ENCODE measurements at places on chromosomes 4 and X.

GRCh38 chr4:188683571-188683970 lies 544.3 kb downstream of the TRIML1 start:
- DNase-seq: no peak

- no peak for DNase-seq
These were observed 55.6 kb upstream of the ADRA2C start for GRCh38 chr4:3710451-3711182.

- no peak for DNase-seq
These were observed 986.3 kb downstream of the STIM2 start for GRCh38 chr4:27846951-27847350.

DNA sequence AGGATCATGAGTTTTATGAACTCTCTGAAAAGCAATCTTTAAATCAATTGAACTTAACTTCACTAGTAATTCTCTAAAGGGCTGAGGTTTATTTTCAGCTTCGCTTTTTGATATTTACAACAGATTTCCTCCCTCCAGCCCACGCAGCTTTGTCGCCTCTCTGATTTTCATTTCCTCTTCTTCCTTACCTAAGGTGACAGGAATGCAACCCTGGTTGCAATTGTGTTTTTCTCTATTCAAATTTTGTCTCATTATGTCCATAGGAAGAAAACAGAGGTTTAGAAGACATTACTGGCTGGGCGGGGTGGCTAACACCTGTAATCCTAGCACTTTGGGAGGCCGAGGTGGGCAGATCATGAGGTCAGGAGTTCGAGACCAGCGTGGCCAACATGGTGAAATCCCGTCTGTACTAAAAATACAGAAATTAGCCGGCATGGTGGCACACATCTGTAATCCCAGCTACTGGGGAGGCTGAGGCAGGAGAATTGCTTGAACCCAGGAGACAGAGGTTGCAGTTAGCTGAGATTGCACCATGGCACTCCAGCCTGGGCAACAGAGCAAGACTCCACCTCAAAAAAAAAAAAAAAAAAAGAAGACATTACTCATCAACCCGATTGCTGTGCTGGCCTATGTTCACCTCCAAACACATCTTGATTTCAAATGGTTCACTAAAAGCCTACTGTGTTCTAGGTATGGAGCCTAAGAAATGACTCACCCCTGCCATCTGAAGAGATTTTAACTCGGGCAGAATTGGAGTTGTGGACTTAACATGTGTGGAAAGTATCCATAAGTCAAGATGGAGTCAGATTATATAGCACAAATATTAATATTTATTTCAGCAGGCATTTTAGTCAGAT lies 36.8 kb downstream of the VSIG4 start:
- DNase-seq: no peak

GRCh38 chrX:141220342-141221008 lies 21.8 kb downstream of the SPANXC start:
- DNase-seq: no peak

GRCh38 chrX:30680618-30681017 lies 27.4 kb downstream of the GK start:
- DNase-seq: no peak

GRCh38 chr4:2754848-2755819 lies 1.0 kb downstream of the TNIP2 start:
- DNase-seq: no peak

GRCh38 chrX:110944311-110944750 lies 148.7 kb upstream of the CHRDL1 start:
- DNase-seq: peak; percentile 79

DNA sequence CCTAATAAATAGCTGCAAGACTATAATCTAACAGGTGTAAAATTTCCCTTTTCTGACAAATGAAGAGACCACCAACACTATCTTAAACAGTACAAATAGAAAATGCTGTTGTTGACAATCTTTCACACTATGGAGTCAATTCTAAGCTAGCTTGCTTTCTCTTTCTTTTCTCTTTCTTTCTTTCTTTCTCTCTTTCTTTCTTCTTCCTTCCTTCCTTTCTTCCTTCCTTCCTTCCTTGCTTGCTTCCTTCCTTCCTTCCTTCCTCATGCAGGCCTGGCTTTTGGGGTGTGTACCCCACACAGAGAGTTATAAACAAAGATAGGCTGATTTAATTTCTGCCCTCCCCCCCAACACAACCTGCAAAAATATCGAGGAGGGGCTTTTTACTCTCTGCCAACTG lies 8.1 kb upstream of the ARX start:
- no peak for DNase-seq

- no peak for DNase-seq
These were observed 22.1 kb upstream of the OR13H1 start for GRCh38 chrX:131521824-131522223.

GRCh38 chr4:87912164-87913004 lies 63.1 kb upstream of the SPP1 start:
- no peak for DNase-seq

GRCh38 chr4:68176904-68177303 lies 47.2 kb upstream of the TMPRSS11F start:
- no peak for DNase-seq

DNA sequence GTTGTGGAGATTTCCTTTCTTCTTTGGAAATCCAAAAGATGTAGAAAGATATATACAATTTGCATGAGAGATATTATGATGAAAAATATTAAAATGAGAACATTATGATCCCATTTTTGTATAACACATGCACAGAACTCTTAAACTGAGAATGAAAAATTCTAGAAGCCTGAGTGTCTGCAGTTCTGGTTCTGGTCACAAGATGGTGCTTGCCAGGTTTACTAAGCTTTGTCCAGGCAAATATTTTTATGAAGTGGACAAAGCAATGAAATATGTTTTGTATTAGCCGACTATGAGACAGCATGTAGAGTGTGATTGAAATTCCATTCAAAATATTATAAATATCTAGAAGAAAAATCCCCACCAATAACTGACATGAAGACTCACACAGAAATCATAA lies 2.2 kb downstream of the PWWP3B start:
- DNase-seq: peak; percentile 3

DNA sequence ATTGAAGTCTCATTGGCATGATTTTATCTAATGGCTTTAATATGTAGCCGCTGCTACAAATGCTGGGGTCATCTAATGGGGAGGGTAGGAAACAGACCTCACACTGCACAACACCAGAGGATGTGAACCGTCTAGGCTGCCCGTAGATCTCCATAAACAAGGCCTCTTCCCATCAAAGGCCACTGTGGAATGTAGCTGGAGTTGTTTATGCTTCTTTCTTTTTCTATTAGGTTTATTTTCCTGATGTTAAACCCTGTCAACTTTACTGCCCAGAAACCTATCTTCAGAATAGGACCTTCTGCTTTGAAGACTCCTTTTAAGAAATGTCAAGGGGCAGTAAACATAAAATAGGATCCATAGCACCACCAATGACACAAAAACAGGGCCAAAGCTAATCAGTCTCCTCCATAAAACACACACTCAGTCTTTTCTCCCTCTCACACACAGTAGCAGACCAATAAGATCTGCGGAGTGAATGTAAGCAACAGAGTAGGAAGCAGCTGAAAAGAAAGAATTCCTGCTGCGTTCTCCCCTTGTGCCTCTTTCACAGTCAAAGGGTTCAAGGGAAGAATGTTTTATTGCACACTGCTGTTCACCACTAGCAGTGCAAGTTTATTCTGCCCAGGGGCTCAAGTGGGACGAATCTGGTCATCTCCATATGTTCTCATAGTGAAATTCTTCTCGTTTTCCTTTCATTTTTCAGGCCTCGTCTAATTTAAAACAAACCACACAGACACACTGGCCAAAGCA lies 72.2 kb downstream of the MAML3 start:
- DNase-seq: no peak

DNA sequence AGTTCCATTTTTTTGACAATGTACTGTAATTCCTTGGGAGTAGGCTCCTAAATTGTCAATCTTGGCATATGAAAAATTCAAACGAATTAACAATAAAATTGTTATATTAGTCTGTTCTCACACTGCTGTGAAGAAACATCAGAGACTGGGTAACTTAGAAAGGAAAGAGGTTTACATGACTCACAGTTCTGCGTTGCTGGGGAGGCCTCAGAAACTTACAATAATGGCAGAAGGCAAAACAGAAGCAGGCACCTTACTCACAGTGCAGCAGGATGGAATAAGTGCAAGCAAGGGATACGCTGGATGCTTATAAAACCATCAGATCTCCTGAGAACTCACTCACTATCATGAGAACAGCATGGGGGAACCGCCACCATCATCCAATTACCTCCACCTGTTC lies 246.4 kb upstream of the TRAM1L1 start:
- no peak for DNase-seq

DNA sequence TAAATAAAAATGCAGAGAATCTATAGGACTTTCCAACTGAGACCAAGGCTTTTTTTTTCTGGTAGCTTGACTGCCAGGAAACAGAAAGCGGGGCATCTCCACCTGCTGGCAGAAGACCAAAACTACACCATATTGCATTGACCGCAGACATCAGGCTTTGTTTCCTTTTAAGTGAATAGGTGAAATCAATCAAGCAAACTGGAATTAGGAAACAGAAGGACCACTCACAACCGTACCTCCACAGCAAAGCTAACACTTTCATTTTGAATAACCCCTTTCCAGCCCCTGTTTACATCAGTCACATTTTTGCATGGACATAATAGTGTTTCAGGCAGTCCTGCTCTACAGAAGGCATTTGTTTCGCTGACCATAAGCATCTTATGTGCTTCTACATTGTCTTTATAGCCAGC lies 218.2 kb downstream of the IDS start:
- DNase-seq: peak; percentile 65

DNA sequence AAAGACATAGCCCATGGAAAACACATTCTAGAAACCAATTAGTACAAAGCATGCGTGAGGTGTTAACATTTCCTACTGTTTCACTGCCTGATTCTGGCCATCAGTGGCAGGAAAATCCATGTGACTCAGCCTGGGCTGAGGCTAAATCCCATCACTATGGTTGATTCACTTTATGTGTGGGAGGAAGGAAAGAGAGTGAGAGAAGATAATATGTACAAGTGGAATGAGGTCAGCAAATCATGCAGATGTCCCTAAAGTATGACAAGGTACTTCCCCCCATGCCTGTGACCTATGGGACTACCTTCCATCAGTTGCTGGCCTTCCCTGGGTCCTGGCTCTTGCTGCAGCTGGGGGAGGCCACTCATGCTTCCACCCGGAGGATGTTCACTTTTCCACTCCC lies 64.2 kb upstream of the MAP3K15 start:
- DNase-seq: no peak

DNA sequence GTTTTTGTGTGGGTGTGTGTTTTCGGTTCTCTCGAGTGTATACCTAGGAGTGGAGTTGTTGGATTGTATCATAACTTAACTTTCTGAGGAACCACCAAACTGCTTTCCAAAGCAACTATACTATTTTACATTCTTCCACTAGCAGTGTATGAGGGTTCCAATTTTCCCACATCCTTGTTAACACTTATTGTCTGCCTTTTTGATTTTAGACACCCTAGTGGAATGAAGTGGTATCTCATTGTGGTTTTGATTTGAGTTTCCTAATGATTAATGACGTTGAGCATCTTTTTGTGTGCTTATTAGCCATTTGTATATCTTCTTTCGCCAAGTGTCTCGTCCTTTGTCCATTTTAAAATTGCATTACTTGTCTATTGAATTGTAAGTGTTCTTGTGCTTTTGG lies 118.6 kb downstream of the REPS2 start:
- no peak for DNase-seq

GRCh38 chrX:41558531-41558930 lies 111.4 kb downstream of the NYX start:
- DNase-seq: no peak

DNA sequence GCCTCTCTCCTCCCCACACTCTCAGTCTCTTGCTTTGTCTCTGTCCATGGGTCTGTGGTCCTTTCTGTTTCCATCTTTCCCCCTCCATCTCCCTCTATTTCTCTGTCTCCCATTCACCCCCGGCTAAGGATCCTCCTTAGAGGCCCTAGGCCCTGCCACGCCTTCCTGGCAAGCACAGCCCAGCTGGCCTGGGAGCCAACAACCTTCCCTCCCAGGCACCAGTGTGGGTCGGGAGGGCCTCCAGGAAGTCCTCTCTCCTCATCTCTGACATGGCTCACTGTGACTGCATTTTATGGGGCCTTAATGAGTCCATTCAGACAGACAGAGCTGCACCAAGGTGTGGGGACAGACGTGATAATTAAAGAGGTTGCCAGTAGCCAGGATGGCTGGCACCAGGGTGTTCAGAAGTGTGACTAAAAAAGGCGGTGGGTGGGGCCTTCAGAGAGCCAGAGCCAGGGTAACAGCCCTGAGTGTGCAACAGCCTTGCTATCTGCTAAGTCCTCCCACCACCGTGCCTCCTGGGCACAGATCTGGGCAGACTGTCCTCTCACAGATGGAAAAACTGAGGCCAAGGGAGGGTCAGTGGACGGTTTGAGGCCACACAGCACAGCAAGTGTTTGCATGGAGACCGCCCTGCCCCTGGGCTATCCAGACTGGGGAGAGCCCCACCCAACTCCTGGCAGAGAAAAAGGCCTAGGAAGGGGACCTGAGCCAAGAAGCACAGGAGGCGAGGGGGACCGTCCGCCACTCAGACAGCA lies 31.5 kb downstream of the BLOC1S4 start:
- DNase-seq: peak; percentile 7

DNA sequence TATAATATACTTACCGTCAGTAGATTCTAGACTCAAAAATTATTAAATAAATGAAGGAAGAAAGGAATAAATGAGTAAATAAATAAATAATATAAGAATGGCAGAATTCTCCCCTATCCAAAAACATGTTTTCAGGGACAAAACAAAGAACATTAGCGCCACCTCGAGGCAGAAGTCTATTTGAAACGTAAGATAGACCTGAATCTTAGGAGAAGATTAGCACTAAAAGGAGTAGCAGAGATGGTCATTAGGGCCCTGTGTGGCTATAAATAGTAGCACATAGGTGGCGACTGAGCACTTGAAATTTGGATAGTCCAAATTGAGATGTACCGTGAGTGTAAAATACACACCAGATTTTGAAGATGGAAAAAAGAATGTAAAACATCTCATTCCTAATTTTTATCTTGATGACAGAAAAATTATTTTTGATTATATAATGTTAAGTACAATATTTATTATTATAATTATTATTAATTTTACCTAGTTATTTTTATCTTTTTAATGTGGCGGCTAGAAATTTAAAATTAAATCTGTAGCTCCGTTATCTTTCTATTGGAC lies 24.3 kb upstream of the SRD5A3 start:
- peak; percentile 47 for DNase-seq

DNA sequence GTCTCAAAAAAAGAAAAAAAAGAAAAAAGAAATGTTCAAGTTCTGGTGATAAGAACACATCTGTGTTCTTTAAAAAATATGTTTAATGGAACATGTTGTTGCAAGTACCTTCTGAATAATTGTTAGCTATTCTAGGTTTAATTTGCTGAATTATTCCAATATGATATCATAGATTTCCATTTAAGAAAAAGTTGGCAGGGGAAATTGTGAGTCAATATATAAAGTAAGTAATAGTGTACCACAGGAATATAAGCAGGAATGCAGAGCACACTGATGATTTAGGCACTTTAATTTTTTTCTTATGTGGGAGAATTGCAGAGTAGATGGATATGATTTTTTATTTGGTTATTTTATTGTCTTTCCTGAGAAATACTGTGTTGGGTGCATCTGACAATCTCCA lies 190.7 kb downstream of the RPA4 start:
- no peak for DNase-seq
